ENCODE measurements at places on chromosomes 7 and 10. TPM values are rescaled to one million over a fixed set of nuclear protein-coding genes. Genes with fewer than 3 reads are reported as not detected.

GRCh38 chr7:81482600-81483186 lies 287.2 kb downstream of the HGF start:
- no peaks in the 10 kb centered on the region for H3K4me1 ChIP-seq
- no peaks in the 10 kb centered on the region for H3K36me3 ChIP-seq
- H3K4me3 ChIP-seq = no peak overlapping the region
- peak; percentile 10 for DNase-seq
- H3K27ac ChIP-seq = no peak overlapping the region

DNA sequence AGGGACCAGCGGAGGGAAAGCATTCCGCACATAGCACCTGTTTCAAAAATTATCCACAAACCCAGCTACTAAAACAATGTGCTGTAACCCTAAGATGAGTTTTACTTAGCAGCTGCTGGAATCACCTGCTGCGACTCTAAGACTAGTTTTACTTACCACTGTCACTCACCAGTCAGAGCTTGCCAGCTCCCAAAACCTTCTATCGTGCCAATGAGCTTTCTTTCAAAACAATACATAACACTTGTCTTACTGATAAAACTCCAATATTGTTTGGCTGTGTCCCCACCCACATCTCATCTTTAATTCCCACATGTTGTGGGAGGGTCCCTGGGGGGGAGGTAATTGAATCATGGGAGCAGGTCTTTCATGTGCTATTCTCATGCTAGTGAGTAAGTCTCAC lies 18.4 kb downstream of the ST8SIA6 start:
- H3K27me3 ChIP-seq = no peaks in the 10 kb centered on the region
- H3K4me3 ChIP-seq = no peak overlapping the region
- H3K36me3 ChIP-seq = no peaks in the 10 kb centered on the region

- no peak for DNase-seq
- H3K36me3 ChIP-seq = no peaks in the 10 kb centered on the region
- no peaks in the 10 kb centered on the region for H3K27me3 ChIP-seq
Observed at GRCh38 chr7:120320218-120320961, 47.4 kb downstream of the KCND2 start.

DNA sequence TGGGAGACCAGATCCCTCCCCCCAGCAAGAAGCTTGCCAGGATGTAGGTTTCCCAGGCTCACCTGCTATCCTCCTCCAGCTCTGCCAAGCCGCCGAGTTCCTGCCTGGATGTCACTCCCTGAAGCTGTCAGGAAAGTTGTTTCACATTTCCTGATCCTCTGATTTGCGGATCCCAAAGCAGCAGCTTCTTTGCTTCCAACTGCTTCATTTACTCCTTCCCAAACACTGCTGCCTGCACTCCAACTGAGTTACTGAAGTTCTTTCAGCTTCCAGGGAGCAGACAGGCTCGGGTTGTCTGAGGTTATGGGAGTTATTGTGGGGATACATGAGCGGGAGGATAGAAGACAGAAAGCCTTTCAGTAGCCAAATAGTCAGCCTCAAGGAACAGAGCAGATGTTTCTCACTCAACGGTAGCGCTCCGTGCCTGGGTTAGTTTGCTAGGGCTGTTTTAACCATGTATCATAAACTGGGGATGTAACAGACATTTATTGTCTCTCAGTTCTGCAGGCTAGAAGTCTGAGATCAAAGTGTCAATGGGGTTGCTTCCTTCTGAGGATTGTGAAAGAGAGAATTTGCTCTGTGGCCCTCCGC lies 516.0 kb downstream of the REEP3 start:
- H3K4me1 ChIP-seq = no peaks in the 10 kb centered on the region
- H3K4me3 ChIP-seq = no peak overlapping the region
- H3K27me3 ChIP-seq = no peaks in the 10 kb centered on the region
- no peak for DNase-seq
- H3K27ac ChIP-seq = no peak overlapping the region

GRCh38 chr7:142611566-142612236 lies 137.6 kb upstream of the PRSS1 start:
- H3K4me1 ChIP-seq = peaks cover 2% of the 10 kb centered on the region
- H3K4me3 ChIP-seq = no peak overlapping the region

The NUPR2 gene
- total RNA-seq = 0.38 TPM

GRCh38 chr10:12628153-12628552 lies 278.8 kb downstream of the CAMK1D start:
- H3K36me3 ChIP-seq = peaks cover 3% of the 10 kb centered on the region
- H3K4me1 ChIP-seq = peaks cover 10% of the 10 kb centered on the region
- no peak overlapping the region for H3K4me3 ChIP-seq
- H3K27me3 ChIP-seq = no peaks in the 10 kb centered on the region
- DNase-seq = no peak

The ZNF239 gene
- 5.8 TPM for total RNA-seq

DNA sequence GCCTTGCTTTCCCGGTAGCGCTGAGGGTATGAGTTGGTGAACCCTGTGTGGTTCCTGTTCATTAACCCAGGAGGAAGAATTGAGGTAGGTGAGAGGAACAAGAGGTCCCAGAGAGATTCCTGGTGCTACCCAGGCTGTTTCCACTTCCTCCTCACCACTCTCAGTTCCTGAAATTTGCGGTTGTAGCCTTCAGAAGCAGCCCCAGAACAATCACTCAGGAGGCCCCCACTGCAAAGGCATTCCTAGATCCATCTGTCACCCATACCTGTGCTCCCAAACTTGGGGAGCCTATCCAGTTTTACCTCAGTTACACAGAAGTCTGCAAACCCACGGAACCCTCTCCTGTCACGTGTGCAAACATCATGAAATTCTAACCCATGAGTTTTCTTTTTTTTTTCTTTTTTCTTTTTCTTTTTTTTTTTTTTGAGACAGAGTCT lies 9.0 kb upstream of the PIP4K2A start:
- no peak for DNase-seq
- H3K27me3 ChIP-seq = no peaks in the 10 kb centered on the region
- no peak overlapping the region for H3K27ac ChIP-seq

DNA sequence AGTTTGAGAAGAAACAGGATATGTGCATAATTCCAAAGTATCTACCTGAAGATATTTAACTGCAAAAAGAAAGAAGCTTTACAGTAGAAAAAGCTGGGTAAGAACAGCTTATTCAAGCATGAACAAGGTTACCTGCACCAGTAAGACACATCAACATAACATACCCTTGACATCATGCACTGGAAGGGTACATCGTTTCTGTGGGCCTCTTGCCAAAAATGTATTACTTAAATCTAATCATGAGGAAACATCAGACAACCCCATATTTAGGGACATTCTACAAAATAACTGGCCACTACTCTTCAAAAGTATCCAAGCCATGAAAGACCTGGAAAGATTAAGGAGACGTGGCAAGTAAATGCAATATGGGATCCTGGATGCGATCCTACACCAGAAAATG lies 18.9 kb downstream of the TPK1 start:
- H3K36me3 ChIP-seq = no peaks in the 10 kb centered on the region
- DNase-seq = no peak
- H3K27me3 ChIP-seq = no peaks in the 10 kb centered on the region
- H3K4me1 ChIP-seq = peaks cover 4% of the 10 kb centered on the region
- H3K27ac ChIP-seq = no peak overlapping the region

The NUTM2E gene
- total RNA-seq = 0.42 TPM
